ENCODE measurements at places on chromosomes 7 and 10. TPM values are rescaled to one million over a fixed set of nuclear protein-coding genes. Genes with fewer than 3 reads are reported as not detected.

PRLHR gene
- not detected for total RNA-seq

ADAP1 gene
- total RNA-seq, result 9.6 TPM

PDZD7 gene
- total RNA-seq, result 1.4 TPM

ACTL6B gene
- not detected for total RNA-seq

TFR2 gene
- 0.33 TPM for total RNA-seq

ZNF853 gene
- 23.6 TPM for total RNA-seq

ARHGAP22 gene
- 23.2 TPM for total RNA-seq

CLRN3 gene
- not detected for total RNA-seq

TSPAN12 gene
- total RNA-seq, result not detected

PNLIPRP1 gene
- not detected for total RNA-seq

MBL2 gene
- not detected for total RNA-seq

NDUFB8 gene
- total RNA-seq, result 87.7 TPM

RAB19 gene
- not detected for total RNA-seq

ZNF804B gene
- not detected for total RNA-seq

GSDME gene
- 4.1 TPM for total RNA-seq

SERPINE1 gene
- 73.4 TPM for total RNA-seq

PKD2L1 gene
- not detected for total RNA-seq

AKR1C4 gene
- not detected for total RNA-seq

SPDYE6 gene
- total RNA-seq, result not detected

RAMP3 gene
- not detected for total RNA-seq

LAMTOR4 gene
- 74.5 TPM for total RNA-seq

CRPPA gene
- total RNA-seq, result 0.42 TPM

Data from MG63 (cell line).